ENCODE measurements at places on chromosomes 4 and X. TPM values are rescaled to one million over a fixed set of nuclear protein-coding genes. Genes with fewer than 3 reads are reported as not detected.

DCLK2 gene
- polyA plus RNA-seq, result 1.7 TPM

HHIP gene
- polyA plus RNA-seq, result 239 TPM

UGT2B7 gene
- polyA plus RNA-seq, result not detected

YIPF6 gene
- polyA plus RNA-seq, result 15.4 TPM

SOX3 gene
- polyA plus RNA-seq, result not detected

DGKK gene
- not detected for polyA plus RNA-seq

SLIT2 gene
- 9.3 TPM for polyA plus RNA-seq

EREG gene
- not detected for polyA plus RNA-seq

EPHA5 gene
- polyA plus RNA-seq, result 0.25 TPM

DNA sequence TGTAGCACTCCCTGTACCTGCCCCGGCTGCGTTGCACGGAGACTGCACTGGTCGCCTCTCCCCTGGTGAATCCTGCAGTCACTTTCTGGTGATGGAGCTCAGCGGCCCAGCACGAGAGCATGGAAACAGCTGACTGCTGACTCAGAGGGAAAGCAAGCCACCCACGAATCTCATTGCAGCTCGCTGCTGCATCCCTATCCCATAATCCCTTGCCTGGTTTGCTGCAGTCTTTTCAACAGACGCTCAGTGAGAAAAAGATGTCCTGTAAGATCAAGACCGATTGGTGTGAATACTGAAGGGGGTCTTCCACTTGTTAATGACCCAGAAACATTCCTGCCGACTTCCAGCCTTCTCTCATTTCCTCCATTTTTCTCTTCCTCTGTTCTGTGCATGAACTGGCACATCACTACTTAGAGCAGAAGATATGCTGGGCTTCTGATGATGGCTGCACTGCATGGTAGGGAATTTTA, 52.9 kb downstream of the TRIM2 start:
- peak; percentile 48 for DNase-seq

- peak; percentile 70 for DNase-seq
Observed at GRCh38 chr4:176709417-176709816, 83.3 kb downstream of the VEGFC start.

DNA sequence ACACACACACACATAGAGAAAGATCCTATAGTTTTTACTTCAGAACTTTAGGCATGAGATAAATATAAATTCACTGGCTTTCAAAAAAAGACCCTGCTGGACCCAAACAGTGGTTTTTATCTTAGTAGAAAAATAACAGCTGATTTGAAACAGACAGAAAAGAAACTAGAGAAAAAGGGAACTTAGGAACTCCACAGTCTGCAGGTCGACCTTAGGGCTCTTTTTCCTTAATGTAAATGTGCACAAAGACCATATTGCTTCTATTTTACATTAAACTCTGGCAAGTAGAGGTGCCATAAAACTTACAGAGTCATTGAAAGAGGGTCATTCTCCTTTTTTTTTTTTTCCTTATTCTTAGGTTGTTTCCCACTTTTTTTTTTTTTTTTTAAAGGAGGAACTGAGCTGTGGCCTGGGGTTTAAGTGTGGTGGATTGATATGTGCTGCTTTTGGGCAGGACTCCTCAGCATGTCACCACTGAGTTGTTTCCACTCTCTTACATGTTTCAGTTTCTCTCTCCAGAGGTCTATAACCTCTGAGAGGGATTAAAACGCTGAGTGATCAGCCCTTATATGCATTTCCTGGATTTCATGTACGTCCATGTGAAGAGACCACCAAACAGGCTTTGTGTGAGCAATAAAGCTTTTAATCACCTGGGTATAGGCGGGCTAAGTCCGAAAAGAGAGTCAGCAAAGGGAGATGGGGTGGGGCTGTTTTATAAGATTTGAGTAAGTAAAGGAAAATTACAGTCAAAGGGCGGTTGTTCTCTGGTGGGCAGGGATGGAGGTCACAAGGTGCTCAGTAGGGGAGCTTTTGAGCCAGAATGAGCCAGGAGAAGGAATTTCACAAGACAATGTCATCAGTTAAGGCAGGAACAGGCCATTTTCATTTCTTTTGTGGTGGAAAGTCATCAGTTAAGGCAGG, 70.8 kb upstream of the PACRGL start:
- no peak for DNase-seq

- DNase-seq, result no peak
Observed at GRCh38 chr4:14054391-14054790, 426.9 kb upstream of the BOD1L1 start.

DNA sequence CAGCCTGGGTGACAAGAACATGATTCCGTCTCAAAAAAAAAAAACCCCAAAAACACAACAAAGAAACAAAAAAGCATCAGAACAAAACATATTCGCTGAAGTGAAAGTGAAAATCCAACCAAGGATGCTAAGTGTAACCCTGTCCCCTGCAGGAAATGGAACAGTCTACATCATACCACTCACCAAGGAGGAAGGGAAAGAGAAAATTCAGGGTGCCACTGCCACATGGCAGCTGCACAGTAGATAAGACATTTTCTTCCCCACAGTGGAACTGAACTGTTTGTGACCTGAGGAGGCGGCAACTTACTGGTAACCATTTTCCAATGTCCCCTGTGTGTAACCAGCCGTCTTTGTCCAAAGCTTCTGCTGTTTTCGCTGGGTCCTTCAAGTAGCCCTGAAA, 28.2 kb upstream of the CENPU start:
- no peak for DNase-seq

GRCh38 chr4:106493086-106493485, 124.5 kb upstream of the GIMD1 start:
- DNase-seq, result no peak

DNA sequence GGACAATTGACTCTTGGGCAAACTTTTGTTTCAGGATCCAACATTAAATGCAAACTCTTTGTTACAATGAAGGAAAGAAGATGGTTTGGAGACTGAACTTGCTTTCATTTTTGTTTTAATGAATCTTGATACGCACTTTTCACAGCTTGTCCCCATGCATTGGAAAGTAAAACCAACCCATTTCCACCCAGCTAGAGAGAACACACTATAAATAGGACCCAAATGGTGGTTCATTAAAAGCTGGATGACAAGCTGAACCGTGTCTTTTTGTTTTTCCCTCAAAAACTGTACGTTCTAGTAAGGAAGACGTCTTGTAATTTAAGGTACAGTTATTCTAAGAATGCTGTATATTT, 95.3 kb upstream of the EGFL6 start:
- no peak for DNase-seq

- DNase-seq, result no peak
Observed at GRCh38 chr4:40837094-40837870, 87.5 kb downstream of the NSUN7 start.

- no peak for DNase-seq
Observed at GRCh38 chr4:7524843-7525242, 90.1 kb upstream of the PSAPL1 start.

- peak; percentile 32 for DNase-seq
Observed at GRCh38 chrX:9464435-9465371, at the start of gene TBL1X. TSS of gene TBL1X (plus strand) at chrX:9465058. CDS start at chrX:9653587, 188,529 bp downstream.

DNA sequence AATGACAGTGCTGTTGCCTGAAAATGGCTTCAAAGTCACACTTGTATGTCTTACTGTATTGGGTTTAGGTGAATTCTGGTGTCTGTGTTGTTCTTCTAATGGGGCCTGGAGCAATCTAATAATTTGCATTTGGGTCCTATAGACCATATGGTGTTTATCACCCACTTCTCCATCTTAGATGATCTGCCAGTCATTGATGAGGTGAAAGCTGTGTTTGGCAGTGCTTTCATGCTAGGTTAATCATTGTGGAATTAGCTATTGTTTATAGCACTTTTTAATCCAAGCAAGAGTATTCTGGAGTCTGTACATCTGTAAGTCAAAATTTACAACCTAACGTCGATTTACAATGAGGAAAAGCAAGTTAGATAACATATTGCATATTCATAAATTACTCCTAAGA, 572.2 kb upstream of the MAGEB2 start:
- no peak for DNase-seq

DNA sequence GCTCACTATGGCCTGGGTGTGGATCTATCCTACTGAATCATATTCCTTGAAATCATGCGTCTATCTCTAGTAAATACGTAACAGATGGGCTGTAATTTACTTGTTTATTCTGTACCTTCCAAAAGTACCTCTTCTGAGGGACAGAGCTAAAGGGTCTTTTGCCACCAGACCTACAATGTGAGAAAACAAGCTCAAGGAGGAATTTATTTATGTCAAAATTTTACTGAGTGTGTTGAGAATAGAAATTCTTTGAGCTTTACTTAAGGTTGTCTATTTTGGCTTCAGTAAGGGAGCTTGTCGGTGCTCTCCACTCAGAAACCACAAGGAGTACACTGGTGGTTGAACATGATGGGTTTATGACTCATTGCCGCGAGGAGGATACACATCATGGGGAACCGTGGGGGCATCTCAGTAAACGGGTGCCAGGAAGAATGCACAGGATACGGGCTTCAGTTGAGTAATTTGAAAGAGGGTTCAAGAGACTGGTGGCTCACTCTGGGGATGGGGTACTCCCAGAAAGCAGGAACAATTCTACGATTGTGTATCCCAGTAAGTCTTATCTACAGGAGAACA, 3.0 kb downstream of the ANK2 start:
- no peak for DNase-seq

- no peak for DNase-seq
Observed at GRCh38 chrX:18966624-18967023, 17.3 kb downstream of the PHKA2 start.

GRCh38 chr4:915041-915474, 17.1 kb downstream of the GAK start:
- no peak for DNase-seq

DNA sequence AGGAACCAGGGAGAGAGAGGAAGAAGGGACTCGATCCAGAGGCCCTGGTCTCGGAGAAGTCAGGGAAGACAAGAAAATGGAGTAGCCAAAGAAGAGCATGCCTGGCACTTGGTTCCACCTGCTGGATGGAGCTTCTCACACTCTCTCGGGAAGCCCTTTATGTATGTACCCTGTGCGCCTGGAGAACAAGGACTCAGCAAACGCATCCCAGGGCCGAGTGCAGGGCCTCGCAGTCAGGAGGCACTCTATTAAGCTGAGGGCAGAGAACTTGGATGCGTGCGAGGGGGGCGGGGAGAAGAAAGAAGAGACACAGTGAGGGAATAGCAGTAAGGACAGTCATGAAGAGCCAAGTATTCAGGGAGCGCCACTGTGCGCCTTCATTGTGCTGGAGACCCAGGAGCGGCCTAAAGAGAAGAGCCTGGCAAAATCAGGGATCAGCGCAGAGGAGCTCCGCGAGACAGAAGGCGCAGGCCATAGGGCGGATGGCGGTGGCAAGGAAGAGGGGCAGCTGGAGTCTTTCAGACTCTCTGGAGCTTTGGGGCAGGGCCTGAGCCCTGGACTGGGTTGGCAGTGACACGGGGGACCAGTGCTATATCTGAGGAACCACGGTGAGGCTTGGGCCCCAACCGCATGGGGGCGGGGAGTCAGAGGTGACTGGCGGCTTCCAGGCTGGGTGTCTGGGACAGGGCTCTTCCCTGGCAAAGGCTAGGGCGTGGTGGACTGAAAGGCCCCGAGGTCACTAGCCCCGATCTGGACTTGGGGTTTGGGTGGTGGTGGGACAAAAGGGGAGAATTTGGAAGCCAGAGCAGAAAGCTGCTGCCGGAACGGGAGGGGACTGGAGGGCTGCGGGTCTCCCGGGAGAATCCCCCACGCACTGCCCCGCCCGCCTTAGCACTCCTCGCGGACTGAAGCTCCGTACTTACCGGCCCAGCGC, 1.9 kb upstream of the SEPTIN6 start:
- DNase-seq, result no peak

DNA sequence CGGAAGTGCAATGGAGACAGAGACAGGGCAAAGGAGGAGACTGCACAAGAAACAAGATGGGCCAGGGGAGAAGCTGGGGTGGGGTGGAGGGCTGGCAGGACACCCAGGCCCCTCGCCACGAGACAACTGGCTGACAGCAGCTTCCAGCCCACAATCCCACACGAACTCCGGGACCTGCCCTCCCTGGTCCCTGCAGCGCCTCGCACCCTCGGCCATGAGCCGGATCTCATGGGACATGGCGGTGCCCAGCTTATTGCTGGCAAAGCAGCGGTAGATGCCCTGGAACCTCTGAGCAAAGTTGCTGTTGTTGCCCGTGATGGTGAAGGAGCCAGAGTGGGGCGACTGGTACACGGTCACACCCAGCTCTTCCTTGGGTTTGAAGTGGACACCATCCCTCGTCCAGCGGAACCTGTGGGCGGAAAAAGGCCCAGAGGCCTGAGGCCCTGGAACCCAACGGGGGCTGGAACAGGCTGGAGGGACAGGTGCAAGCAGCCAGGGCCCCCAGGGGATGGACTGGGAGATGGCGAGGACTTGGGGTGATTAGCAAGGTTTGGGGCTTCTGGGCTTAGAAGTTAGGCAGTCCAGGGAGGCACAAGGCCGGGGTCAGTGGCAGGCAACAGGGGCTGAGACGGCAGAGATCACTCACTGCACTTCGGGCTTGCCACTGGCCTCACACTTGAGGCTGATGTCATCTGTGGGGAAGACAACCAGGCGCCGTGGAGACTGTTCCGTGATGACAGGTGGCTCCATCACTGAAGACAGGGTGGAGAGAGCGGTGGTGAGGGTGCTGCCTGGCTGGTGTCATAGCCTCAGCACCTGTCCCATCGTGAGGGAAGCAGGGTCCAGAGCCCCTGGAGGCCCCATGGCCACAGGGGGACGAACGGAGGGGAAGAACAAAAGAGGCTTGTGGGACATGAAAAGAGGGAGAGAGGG, 13.8 kb downstream of the L1CAM start:
- no peak for DNase-seq

DNA sequence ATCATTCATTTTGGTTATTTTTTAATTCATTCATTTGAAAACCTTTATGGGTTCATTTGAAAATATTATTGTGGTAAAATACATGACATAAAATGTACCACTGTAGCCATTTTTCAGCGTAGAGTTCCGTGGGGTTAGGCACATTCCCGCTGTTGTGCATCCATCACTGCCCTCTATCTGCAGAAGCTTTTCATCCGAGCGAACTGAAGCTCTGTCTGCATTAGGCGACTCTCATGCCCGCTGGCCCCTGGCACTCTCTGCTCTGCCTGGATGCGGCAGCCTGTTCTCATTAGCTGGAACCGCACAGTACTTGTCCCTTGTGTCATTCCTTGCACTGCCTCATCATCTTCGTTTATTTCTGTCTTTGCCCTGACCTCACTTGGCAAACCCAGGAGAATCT, 17.5 kb downstream of the CFAP99 start:
- DNase-seq, result no peak

DNA sequence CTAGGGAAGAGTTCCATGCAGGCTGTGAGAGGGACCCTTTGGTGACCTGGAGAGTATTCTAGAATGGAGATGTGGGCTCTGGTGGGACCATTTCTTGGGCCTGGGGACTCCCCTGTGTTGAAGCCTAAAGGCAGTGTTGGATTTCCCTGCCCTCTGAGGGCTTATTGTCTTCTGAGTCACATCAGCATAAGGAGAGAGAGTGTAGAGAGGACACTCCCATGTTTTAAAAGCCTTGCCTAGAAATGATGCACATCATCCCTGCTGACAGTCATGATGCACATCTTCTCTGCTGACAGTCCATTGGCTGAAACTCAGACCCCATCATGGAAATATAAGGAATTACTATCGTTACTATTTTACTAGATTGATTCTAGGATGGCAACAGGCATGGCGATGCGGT, 51.9 kb downstream of the FAM114A1 start:
- no peak for DNase-seq

DNA sequence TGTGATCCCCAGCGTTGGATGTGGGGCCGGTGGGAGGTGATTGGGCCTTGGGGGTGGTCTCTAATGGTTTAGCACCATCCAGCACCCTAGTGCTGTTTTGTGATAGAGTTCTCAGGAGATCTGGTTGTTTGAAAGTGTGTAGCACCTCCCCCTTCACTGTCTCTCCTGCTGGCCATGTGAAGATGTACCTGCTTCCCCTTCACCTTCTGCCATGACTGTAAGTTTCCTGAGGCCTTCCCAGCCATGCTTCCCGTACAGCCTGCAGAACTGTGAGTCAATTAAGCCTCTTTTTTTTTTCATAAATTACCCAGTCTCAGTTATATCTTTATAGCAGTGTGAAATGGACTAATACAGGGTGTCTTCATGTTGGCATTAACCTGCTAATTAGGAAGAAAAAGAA, 19.3 kb upstream of the TBC1D14 start:
- DNase-seq, result no peak
